ENCODE measurements at places on chromosomes 1 and 21.

GRCh38 chr21:46402421-46402820, 56.3 kb upstream of the DIP2A start:
- DNase-seq: no peak

DNA sequence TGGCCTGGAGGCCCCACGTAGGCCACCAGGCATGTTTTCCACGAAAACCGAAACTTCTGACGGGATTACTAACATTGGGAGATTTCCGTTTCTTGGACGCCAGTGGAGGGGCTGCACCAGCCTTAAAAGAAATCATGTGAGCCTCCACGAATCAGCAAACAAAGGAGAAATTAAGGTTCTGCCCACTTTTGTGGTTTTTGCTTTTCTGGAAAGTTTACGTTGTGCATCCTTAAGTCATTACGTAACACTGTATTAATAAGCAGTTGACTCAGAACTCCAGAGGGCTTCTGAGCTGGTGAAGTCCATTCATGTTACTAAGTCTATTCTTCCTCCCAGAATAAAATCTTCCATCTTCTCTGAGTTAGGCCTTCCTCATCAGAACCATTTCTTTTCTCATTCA, 168.5 kb downstream of the PSMG1 start:
- no peak for DNase-seq

DNA sequence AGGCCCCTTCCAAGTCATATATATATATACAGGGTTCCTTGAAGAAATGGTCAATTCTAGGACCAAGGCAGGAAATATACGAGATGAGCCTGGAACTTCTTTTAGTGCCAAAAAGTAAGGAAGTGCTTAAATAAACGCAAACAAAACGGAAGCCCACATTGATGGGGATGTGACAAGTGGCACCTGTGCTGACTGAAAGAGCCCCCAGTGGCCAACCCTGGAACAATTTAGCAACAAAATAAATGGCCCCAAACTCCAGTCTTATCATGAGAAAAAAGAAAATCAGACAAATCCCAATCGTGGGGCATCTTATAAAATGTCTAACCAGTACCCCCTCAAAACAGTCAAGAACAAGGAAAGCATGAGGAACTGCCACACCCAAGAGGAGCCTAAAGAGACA, 17.7 kb downstream of the PLA2G5 start:
- DNase-seq: no peak

- DNase-seq: no peak
Observed at GRCh38 chr1:7526867-7527732, 244.0 kb upstream of the VAMP3 start.

GRCh38 chr21:36254106-36254941, 65.7 kb upstream of the MORC3 start:
- no peak for DNase-seq

DNA sequence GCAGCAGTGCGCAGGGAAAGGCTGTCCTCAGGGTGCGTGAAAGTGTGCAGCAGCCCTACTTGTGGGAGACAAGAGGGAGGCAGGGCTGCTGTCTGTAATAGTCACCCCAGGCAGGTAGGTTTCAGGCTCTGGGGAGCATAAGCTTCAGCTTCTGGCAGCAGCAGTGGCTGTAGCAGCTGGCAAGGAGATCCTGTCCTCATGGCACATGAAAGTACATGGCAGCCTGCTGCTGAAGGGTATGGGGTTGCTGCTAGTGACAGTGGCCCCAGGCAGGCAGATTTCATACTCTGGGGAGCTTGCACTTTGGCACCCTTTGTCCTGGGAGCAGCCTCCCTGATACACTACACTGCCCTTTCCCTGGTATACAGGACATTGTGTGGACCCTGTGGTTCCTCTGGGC, 26.3 kb downstream of the KIAA0319L start:
- DNase-seq: no peak

DNA sequence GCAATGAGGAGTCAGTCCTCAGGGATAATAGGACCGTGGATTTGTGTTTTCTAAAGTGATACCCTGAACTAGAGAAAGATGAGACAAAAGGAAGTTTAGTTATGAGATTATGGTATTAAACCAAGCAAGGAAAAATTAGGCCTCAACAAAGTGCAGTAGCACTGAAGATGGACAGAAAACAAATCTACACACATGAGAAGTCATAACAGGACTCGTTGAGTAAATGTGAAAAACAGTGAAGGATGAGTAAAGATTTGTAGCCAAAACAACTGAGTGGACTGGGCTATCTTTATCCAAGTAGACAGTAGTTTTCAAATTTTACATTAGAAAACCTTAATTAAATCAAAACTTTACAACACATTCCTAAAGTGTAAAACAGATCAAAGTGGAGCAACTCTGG, 15.0 kb downstream of the EPRS1 start:
- no peak for DNase-seq

GRCh38 chr1:201793306-201793925, 35.5 kb upstream of the IPO9 start:
- no peak for DNase-seq

- no peak for DNase-seq
Observed at GRCh38 chr1:88058205-88058604, 625.9 kb upstream of the PKN2 start.

- no peak for DNase-seq
Observed at GRCh38 chr1:24830680-24831272, 85.5 kb downstream of the CLIC4 start.

DNA sequence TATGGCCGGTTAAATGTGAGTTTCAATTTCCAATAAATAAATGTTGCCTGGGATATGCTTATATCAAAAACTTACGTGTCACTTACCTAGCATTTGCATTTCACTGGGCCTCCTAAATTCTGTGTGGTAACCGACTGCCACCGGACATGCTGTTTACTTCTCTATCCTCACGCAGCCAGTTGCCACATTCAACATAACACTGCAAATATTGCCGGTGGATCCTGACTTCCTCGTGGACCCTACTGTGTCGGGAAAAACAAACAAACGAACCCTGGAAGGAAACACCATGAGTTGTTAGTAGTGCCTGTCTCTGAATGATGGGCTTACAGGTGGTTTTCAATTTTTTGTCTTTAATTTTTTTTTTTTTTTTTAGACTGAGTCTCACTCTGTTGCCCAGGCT, 54.1 kb downstream of the RIPK4 start:
- DNase-seq: no peak

DNA sequence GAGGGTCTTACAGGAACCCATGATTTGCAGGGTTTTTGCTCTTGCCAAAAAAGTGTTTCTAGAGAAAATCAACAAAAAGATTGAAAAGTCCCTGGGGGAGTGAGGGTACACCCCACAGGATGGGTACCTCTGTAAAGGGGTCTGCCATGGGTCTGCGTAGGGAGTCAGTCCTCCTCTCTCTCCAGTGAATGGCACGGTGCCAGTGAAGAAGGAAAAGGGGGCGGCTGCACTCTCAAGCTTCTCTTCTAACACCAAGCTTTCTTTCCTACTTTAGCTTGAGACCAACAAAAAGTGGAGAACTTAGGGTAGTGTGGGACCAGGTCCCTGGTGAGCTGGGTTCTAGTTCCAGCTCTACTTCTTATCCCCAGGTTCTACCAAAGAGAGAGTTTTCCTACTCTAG, 87.4 kb downstream of the GLUL start:
- DNase-seq: no peak

- DNase-seq: no peak
Observed at GRCh38 chr1:108027389-108027788, 62.4 kb upstream of the VAV3 start.

DNA sequence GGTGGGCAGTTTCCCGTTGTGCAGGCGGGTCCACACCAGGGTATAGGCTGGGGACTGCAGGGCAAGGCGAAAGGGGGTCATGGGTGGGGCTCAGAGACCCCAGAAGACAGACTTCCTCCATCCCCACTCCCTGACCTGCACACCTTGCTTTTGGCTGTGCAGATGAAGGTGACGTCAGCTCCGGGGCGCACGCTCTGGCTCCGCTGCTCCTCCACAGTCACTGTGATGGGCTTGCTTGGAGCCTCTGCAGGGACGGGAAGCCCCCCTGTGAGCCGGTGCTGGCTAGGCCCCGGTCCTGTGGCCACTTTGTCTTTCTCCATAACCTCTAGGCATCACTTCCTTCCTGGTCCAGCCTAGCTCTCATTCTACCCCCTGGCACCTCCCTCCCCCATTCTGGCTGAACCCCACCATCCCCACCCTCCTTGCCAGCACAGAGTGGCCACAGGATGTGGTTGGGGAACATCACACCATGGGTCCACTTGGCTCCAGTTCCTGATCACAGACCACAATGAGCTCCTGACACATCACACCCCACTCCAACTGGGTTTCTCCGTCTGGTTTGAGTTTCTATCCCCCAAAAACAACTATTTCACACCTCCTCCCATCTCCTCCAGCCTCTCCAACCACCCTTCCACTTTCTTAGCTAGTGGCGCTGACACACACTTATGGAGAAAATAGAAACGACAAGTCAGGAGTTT, 45.2 kb downstream of the LDLRAD2 start:
- DNase-seq: no peak

DNA sequence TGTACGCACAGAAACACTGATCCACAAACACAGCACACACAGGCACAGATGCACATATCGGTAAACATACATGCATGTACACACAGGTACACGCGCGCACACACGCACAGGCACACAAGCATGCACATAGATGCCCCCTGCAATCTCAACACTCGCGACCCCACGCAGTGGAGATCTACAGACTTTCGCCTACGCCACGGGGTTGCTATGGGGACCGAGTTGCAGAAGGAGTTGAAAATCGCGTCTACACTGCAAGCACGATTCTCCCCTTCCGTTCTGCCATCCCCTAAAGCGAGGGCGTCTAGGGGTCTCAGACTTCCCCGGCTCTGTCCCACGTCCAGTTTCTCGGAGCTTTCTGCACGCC, 826 bp downstream of the TRIM17 start:
- DNase-seq: no peak

- DNase-seq: no peak
Observed at GRCh38 chr1:214568328-214568727, 16.9 kb upstream of the PTPN14 start.

GRCh38 chr1:164625004-164625617, 66.1 kb downstream of the PBX1 start:
- no peak for DNase-seq

GRCh38 chr1:2132222-2133038, 62.1 kb downstream of the FAAP20 start:
- no peak for DNase-seq

GRCh38 chr1:78839704-78840277, 166.7 kb downstream of the ADGRL4 start:
- DNase-seq: peak; percentile 34

- DNase-seq: no peak
Observed at GRCh38 chr1:170041423-170042192, 32.9 kb downstream of the KIFAP3 start.

- DNase-seq: no peak
Observed at GRCh38 chr1:208137193-208137592, 107.0 kb downstream of the PLXNA2 start.

DNA sequence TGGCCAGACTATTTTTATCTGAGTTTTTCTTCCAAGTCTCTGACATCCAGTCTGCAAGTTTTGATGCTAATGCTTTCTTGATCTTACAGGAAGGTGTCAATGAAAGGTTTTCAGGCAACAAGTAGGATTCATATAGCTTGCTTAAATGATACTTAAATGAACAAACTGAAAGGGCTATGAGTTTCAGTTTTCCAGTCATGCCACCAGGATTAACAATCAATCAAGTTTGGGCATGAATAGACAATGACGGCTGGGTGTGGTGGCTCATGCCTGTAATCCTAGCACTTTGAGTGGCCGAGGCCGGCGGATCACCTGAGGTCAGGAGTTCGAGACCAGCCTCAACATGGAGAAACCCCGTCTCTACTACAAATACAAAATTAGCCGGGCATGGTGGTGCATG, 34.3 kb upstream of the SLC16A1 start:
- no peak for DNase-seq

DNA sequence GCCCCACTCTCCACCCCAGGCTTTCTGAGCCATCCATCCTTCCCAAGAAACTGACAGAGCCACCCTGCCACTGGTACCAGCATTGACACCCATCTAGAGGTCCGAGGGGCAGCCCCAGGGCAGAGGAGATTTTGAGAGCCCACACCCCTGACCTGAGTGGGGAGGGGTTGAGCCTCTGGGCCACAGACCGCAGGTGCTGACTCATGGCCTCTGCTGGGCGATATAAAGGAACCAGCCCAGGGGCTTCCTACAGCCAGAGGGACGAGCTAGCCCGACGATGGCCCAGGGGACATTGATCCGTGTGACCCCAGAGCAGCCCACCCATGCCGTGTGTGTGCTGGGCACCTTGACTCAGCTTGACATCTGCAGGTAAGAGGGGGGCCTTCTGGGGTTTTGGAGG, at the start of gene PADI4:
Gene PADI4 (plus strand): TSS at position 252 of the 400 bp plus-strand sequence. CDS start 26 bp downstream, at position 278.
- no peak for DNase-seq

DNA sequence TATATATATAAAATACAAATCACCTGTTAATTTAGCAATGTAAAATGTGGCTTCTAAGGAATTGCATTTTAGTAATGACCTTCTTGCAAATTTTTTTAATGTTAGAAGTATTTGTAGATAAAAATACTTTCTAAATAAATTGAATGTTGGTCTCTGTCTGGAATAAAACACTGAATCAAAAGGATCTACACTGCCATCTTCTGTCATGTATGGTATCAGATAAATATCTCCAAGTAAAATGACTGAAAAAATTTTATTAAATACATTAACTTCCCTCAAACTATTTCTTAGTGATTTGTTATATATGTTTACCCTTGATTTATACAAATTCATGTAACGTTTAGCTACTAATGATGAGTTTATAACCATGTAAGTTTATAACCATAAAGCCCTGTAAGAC, 2029.3 kb downstream of the MRPL39 start:
- no peak for DNase-seq

- DNase-seq: no peak
Observed at GRCh38 chr1:125087247-125087646, 3902.5 kb downstream of the SRGAP2C start.

DNA sequence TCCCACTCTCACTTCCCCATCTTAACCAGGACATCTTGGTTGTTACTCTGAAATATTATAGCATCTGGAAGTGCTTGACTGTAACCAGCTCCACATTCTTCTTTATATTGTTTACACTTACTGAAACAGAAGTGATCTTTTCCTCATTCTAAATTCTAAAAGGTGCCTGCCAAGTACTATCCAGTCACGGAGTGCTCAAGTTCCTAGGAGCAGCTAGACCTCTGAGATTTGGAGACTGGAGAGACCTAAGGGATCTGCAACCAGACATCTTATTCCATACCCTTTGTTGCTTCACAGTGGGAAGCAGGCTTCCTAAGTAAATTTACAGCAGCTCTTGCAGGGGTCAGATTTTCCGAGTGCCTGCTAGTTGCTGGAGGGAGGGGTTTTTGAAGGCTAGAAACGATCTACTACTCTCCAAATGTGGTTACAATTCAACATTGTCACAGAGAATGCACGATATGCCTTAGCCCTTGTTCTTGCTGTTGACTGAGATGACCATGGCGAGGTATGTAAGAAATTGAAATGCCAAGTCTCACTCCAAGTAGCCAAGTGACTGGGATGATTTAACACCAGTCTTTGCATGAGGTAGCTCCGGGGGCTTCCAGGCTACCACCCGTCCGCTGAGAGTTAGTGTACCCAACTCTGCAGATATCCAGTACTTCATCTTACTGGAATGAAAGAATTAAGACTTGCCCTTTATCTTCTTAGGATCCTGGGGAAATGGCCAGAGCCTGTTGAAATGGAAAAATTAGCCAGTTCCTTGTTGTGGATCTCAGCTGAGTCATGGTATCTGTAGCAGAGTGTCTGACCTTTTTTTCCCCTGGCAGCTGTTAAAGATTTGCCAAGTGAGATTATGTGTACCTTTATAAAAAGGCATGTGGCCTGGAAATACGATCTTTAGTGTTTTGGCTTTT, 150.8 kb downstream of the MAST2 start:
- DNase-seq: no peak

Data from stimulated activated CD4-positive, alpha-beta T cell treated with anti-CD3 and anti-CD28 coated beads, Interleukin-2, amount 100 ng/mL, for 24 hours (primary cell).